ENCODE measurements at places on chromosomes 3 and 15. TPM values are rescaled to one million over a fixed set of nuclear protein-coding genes. Genes with fewer than 3 reads are reported as not detected.

- DNase-seq, result no peak
- no peaks in the 10 kb centered on the region for H3K4me1 ChIP-seq
- no peak overlapping the region for H3K27ac ChIP-seq
Measured at GRCh38 chr3:134460965-134461364, 24.8 kb downstream of the ANAPC13 start.

DNA sequence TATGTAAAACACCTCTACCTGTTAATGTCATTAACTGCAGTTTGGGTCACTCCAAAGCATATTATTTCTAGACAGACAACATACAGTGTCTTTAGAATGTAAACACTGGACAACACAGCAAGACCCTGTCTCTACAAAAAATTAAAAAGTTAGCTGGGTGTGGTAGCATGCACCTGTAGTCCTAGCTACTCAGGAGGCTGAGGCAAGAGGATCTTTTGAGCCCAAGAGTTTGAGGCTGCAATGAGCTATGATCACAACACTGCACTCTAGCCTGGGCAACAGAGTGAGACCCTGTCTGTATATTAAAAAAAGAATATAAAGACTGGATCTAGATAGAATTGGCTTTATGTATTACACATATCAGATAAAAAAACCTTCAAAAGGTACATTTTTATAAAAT lies 20.0 kb upstream of the SPESP1 start:
- no peak overlapping the region for H3K27ac ChIP-seq
- peaks cover 1% of the 10 kb centered on the region for H3K36me3 ChIP-seq
- no peak overlapping the region for H3K4me3 ChIP-seq
- DNase-seq, result no peak
- H3K4me1 ChIP-seq, result no peaks in the 10 kb centered on the region

GRCh38 chr15:76289582-76289981 lies 21.7 kb downstream of the ETFA start:
- H3K27me3 ChIP-seq, result no peaks in the 10 kb centered on the region
- peaks cover 34% of the 10 kb centered on the region for H3K4me1 ChIP-seq
- DNase-seq, result no peak
- no peak overlapping the region for H3K27ac ChIP-seq

DNA sequence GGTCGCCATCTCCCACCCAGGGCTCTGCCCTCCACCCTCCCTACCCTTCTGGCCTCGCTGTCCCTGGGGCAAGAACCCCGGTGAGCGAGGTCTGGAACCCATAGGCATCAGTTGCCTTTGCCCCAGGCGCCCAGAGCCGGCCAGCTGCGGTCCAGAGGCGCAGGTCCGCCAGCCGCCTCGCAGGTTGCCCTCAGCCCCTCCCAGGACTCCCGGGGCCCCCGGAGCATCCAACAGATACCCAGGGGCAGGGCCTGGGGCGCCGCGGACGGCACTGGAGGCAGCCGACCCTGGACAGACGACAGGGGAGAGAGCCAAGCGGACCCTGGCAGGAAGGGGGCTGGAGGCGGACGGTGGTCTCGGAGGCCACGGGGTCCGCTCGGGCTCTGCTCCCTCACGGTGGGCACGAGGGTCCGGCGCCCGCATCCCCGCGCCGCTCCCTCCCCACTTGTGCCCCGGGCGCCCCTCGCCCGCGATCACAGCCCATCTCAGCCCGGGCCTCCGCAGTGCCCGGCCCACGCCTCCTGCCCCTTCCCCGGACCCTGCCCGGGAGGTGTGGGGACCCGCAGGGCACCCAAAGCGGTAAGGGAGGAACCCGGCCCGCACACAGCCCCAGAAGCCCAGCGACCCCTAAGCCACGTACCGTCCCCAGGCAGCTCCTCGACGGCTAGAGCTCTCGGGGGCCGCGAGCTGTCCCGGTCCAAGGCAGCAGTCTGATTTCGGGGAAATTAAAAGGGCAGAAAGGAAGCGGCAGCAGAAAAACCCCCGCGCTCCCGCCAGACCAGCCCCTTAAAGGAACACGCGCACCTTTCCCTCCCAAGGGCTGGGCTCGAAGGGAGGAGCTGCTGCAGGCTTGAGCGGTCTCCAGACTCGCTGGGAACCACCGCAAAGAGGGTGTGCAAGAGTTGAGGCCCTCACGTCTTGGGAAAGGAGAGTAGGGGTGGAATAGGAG lies at the start of gene HAPLN3:
Gene HAPLN3, minus strand, starts transcription at position 726 of the 949 bp plus-strand sequence. CDS start 8,246 bp downstream, outside the sequence.
- peak within 1 kb of the TSS; percentile 78 for H3K27ac ChIP-seq
- peak; percentile 84 for DNase-seq
- peaks cover 38% of the 10 kb centered on the region for H3K4me1 ChIP-seq
- no peaks in the 10 kb centered on the region for H3K27me3 ChIP-seq

- H3K27me3 ChIP-seq, result peaks cover 29% of the 10 kb centered on the region
- DNase-seq, result peak; percentile 5
- H3K4me1 ChIP-seq, result no peaks in the 10 kb centered on the region
- H3K27ac ChIP-seq, result no peak overlapping the region
- H3K36me3 ChIP-seq, result no peaks in the 10 kb centered on the region
Measured at GRCh38 chr3:179956416-179956830, 80.3 kb downstream of the PEX5L start.

The PDCD6IP gene
- total RNA-seq, result 126 TPM

The PIERCE2 gene
- 0.44 TPM for total RNA-seq

The TERC gene
- total RNA-seq, result 16.0 TPM

Data from activated naive CD4-positive, alpha-beta T cell treated with anti-CD3 and anti-CD28 coated beads for 36 hours (primary cell).